ENCODE measurements at places on chromosomes 3 and 15.

DNA sequence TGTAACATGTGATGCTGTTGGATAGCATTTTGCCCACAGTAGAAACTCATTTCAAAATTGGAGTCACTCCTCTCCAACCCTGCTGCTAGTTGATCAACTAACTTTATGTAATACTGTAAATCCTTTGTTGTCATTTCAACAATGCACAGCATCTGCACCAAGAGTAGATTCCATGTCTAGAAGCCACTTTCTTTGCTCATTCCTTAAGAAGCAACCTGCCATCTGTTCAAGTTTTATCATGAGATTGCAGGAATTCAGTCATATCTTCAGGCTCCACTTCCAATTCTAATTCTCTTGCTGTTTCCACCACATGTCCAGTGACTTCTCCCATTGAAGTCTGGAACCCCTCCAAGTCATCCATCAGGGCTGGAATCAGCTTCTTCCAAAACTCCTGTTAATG, 42.9 kb downstream of the AKAP13 start:
- DNase-seq: no peak

GRCh38 chr15:78909791-78910228, 35.0 kb downstream of the CTSH start:
- DNase-seq: peak; percentile 55

GRCh38 chr15:52291204-52291603, 4.4 kb downstream of the MYO5C start:
- no peak for DNase-seq

GRCh38 chr15:92714077-92714476, 58.5 kb upstream of the FAM174B start:
- peak; percentile 39 for DNase-seq

DNA sequence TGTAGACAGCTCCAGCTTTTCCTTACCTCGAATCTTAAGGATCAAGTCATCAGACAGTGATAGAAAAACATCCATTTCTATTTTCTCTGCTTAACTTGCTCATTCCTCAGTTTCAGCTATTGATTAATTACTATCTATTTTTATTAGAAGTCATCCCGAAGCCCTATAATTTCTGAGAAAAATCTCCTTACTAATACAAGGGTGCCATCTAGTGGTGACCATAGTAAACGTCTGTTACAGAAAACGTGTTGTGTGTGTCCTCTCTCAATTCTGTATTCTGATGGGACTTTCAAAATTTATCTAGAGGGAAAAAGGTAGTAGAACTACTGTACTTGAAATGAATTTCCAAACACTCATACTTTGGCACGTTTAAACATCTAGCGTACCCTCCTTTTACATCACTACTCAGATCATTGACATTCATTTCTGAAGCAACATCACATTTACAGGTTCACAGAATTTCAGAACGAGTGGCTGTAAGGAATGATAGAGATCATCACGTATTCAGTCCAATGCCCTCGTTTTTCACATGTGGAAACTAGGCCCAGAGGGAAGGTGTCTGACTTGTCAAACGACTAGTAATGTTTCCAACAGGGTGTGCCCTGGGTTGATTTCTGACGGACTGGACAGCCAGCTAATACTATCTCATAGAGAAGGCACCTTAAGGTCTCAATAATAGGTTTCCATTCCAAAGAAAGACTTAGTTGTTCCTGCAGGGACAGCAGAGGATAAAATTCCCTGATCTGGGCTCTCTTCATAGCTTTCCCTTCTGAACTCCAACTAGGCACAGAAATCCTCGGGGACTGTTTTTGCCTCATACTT, 25.6 kb downstream of the HACD2 start:
- DNase-seq: peak; percentile 62

DNA sequence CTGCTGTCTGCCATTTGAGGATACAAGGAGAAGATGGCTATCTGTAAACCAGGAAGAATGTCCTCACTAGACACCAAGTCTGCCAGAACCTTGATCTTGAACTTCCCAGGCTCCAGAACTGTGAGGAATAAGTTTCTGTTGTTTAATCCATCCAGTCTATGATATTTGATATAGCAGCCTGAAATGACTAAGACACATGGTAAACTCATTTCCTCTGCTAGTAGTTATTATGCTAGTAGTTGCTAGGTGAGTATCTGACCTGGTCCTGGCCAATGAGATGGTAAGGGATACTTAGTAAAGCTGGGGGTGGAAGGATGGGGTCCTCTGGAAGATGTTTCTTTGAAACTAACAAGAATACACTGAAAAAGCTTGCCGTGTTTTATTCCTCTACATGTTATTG, 280.7 kb upstream of the ARHGEF26 start:
- DNase-seq: no peak

DNA sequence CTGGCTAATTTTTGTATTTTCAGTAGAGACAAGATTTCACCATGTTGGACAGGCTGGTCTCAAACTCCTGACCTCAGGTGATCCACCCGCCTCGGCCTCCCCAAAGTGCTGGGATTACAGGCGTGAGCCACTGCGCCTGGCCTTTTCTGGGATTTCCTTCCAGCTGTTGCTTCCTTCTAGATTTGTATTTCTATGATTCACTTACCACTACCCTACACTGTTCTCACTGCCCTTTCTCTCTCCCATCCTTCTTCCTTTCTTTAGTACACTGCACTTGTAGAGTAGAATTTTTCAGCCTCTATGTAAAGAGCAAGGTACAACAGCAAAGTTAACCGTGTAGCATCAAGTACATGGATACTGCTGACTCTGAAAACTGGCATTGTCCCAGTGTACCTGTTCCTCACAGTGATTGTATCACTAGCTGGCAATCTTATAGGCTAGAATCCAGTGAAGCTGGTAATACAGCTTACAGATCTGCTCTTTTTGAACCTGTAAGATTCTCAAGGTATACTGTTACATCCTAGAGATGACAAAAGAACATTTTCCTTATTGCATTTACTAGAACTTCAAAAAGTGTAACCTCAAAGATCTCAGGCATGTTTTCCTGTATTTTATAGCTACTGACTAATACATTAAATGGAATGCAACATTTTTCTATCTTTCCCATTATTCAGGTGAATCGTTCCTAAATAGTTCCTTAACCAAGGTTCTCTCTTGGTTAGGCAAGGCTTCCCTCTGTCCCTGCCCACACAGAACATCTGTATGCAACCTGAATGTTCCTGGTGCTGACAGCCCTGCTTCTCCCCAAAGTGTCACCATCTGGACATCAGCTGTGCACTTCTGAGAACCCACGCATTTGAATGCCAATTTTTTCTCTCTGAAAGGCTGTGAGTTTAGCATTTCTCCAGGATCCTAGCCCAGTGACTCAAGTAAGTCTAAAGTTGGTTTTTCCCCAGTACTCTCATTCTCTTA, 74.1 kb upstream of the RAP2B start:
- peak; percentile 97 for DNase-seq

- no peak for DNase-seq
Measured at GRCh38 chr15:49215768-49216739, 46.0 kb downstream of the GALK2 start.

- DNase-seq: peak; percentile 63
Measured at GRCh38 chr3:190130696-190131095, 10.0 kb upstream of the P3H2 start.

DNA sequence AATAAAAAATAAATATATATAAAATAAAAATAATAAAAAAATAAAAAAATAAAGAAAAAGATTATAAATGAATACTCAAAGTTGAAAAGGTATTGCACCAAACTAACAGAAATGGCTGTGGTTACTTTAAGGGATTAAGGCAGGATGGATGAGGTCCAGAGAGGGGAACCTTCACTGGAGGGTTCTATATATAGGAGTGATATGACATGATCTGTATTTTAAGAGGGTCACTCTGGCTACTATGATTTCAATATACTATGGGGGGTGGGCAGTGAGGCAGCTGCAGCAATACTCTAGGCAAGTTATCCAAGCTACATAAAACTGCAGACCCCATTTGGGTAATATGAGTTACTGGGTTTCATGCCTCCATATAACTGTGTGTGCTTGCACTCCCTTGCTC, 24.6 kb downstream of the ACAD11 start:
- no peak for DNase-seq

- DNase-seq: no peak
Measured at GRCh38 chr15:74130155-74130848, at the start of gene ISLR2. ISLR2 (plus strand) TSS chr15:74130586; CDS start chr15:74132755, 2,169 bp downstream.

- DNase-seq: peak; percentile 35
Measured at GRCh38 chr3:158483701-158484235, 87.2 kb upstream of the MLF1 start.

- DNase-seq: peak; percentile 63
Measured at GRCh38 chr15:68389936-68390817, 41.8 kb downstream of the ITGA11 start.

DNA sequence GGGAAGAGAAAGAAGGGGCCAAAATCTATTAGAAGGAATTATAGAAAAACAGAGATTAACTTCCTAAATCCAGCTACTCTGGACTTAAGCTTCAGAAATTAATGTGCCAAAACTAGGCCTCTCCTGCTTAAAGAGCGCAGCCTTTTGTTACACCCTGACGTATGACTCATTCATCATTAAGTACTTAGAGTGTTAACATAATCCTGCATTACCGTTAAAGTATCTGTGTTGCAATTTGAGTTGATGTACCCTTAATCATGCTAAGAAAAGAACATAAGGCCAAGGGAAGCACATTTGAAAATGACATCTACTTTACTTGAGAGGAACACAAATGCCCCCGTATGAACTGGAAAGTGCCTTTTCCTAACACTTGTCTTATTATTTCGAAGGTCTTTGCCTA, 7.9 kb downstream of the HTR3D start:
- peak; percentile 70 for DNase-seq

DNA sequence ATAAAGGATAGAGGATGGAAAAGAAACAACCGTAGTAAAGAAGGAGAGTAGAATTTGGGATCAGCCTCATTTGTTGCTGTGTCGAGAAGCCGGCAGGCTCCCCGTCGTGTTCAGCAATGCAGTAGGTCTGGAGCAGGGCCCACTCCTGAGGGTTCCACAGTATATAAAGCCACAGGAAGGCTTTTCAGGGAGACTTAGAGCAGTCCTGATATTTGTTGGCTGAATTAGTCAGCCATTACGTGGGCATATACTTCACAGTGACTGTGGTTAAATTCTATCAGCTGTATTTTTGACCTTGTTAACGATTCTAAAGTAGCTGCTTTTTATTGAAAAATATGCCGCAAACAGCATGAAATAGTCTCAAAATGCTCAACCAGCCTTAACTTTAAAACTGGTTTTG, 149.5 kb downstream of the ITPR1 start:
- no peak for DNase-seq

- DNase-seq: peak; percentile 57
Measured at GRCh38 chr3:129240436-129240835, 9.0 kb upstream of the COPG1 start.

- no peak for DNase-seq
Measured at GRCh38 chr15:57094321-57095257, 176.1 kb downstream of the TCF12 start.

- no peak for DNase-seq
Measured at GRCh38 chr3:142726017-142726416, 2.2 kb downstream of the TRPC1 start.

DNA sequence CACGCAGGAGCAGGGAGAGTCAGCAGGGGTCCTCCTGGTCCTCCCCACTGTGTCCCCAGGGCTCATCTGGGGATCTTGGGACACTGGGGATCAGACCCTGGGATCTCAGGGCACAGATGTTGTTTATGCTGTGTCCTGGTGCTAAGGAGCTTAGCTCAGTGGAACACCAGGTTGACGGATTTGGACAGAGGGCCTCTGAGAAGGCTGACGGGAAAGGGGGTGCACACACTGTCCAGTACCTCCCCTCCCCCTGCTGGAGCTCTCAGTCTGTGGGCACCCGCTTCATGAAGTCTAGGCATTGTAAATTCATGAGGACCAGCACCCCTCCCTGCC, 21.9 kb upstream of the SEMA3F start:
- DNase-seq: no peak

DNA sequence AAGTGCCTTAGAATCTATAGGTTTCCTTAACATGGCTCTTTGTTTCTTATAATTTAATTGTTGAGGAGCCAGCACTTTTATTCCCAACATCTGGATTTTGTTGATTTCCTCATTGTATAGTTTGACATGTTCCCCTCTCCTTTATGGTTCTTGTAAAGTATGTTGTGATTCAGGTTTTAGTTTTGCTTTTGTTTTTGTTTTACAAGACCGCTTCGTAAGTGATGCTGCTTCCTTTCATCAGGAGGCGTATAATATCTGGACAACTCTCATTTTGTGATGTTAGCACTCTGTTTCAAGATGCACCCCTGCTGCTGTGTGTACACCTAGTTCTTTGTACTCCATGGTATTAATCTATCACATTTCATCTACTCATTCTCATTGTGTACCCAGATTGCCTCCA, 48.7 kb downstream of the SLC49A4 start:
- DNase-seq: no peak

DNA sequence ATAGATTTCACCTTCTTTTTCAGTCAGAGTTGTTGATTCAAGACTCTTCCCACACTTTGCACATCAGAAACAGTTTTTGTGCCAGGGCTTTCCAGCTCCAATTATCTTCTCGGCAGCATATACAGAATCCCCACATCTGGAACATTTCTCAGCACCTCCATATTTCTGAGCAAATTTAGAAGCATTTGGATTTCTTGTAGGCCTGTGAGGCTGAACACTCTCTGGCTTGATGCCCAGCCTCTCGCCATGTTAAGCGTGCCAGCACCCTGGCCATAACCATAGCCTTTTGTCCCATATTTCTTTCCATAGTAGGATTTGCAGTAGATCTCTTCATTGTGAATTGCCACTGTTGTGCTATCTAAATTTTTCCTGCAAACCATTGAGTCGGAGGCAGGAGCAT, 28.3 kb downstream of the CD80 start:
- no peak for DNase-seq

GRCh38 chr15:78049691-78050440, 27.6 kb downstream of the TBC1D2B start:
- peak; percentile 70 for DNase-seq

DNA sequence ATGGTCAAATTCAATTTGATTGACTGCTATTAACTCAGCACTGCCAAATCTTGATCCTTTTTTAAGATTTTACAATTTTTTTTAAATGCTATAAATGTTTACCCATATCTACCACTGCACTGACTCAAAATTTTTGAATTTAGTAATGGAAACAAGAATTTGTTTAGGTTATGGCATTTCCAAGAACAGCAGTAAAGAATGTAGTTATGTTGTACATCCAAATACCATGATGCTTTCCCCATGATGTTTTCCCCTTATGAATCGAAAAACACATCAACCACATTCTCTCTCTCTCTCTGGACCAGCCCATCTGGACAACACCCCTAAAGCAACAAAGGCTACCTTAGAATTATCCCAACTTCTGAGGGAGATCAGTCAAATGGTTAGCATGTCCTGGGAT, 14.2 kb downstream of the CHRM5 start:
- DNase-seq: no peak

- DNase-seq: no peak
Measured at GRCh38 chr3:15581471-15582394, 19.6 kb downstream of the HACL1 start.
